Foreskin fibroblast (primary cell): ENCODE measurements at places on chromosomes 5 and 9.

- no peak for DNase-seq
Observed at GRCh38 chr5:66839636-66840185, 243.5 kb downstream of the MAST4 start.

DNA sequence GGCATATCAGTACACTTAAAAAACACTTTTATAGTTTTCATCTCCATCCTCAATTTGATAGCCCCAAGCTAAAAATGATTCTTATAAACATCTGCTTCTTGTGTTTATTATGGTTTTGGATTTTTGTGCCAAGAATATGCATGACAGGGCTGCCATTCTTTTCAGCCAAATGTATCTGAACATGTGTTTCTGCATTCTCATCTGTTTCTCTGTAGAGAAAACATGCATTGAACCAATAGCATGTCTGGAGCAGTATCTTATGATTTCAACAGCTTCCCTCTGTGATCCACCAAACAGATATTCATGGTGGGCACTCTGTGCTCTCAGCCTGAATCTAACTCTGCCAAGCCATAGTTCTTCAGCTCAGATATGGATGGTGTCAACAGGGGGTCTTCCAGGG, 99.3 kb upstream of the ERCC6L2 start:
- no peak for DNase-seq

- no peak for DNase-seq
Observed at GRCh38 chr9:89647366-89648128, 42.7 kb downstream of the GADD45G start.

- DNase-seq = peak; percentile 69
Observed at GRCh38 chr5:120449501-120449900, 14.6 kb upstream of the PRR16 start.

- no peak for DNase-seq
Observed at GRCh38 chr5:170563824-170564567, 60.2 kb downstream of the KCNIP1 start.

- no peak for DNase-seq
Observed at GRCh38 chr5:164317676-164318075, 812.3 kb downstream of the MAT2B start.

DNA sequence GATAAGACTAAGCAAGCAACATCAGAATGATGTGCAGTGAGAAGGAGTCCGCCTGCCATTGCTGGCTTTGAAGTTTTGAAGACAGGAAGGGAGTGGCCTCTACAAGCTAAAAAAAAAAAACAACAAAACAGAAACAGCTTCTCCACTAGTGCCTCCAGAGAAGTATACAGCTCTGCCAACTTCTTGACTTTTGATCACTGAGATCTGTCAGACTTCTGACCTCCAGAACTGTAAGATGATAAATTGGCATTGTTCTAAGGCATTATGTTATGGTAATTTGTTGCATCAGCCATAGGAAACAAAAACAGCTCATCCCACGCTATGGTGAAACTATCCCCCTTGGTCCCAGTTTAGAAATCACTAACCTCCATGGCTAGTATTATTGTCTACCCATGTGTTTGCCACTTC, 131.0 kb upstream of the VCAN start:
- no peak for DNase-seq

DNA sequence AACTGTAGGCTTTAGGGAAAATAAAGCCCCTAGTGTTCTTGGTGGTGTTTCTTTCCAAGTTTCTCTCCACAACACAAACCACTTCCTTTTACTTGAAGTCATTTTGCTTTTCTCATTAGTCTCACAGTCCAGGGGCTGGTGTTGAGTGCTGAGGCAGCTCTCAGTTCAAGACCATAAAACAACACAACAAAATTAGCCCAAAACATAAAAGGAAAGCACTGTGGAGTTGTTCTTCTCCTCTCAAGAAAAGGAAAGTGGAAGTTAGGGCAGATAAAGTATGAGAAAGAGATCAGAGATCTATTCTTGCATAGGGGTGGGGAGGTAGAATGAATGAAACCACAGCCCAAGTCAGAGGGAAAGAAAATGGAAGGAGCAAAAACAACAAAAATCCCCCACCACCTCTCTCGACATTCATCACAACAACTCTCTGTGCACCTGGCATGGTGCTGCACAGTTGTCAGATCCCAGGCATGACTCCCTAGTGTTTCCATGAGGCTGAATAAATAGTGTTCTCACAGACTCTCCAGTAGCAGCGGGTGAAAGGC, 569.9 kb downstream of the RAB3C start:
- DNase-seq = no peak

DNA sequence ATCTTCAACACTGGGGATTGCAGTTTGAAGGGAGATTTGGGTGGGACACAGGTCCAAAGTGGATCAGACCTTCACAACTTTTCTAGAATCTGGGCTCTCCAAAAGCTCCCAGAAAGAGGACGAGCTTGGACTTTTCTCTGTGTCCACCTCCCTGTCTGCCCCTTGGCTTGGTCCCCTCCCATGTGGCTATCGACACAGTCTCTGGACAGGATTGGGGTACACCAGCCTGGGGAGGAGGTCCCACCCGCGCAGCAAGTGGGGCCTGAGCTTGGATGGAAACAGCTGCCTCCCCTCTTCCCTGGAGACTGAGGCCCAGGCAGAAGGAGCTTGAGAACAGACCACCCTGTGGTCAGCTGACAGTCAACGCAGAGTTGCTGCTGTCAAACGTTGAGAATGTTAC, 84.6 kb upstream of the FCN1 start:
- DNase-seq = no peak

GRCh38 chr5:77877516-77878355, 101.6 kb upstream of the TBCA start:
- DNase-seq = no peak

- DNase-seq = no peak
Observed at GRCh38 chr5:763998-764781, 20.3 kb downstream of the ZDHHC11B start.

GRCh38 chr9:126326228-126327005, at the start of gene MVB12B:
Gene MVB12B (plus strand): TSS chr9:126326829. CDS start chr9:126326930, 101 bp downstream.
- DNase-seq = peak; percentile 60

- DNase-seq = no peak
Observed at GRCh38 chr5:37836235-37836591, 3.6 kb downstream of the GDNF start.

- DNase-seq = no peak
Observed at GRCh38 chr5:35436400-35437057, 181.1 kb upstream of the SPEF2 start.

- DNase-seq = peak; percentile 1
Observed at GRCh38 chr9:137317718-137318511, 15.8 kb upstream of the NRARP start.

- no peak for DNase-seq
Observed at GRCh38 chr5:112549605-112550166, 130.6 kb upstream of the EPB41L4A start.

DNA sequence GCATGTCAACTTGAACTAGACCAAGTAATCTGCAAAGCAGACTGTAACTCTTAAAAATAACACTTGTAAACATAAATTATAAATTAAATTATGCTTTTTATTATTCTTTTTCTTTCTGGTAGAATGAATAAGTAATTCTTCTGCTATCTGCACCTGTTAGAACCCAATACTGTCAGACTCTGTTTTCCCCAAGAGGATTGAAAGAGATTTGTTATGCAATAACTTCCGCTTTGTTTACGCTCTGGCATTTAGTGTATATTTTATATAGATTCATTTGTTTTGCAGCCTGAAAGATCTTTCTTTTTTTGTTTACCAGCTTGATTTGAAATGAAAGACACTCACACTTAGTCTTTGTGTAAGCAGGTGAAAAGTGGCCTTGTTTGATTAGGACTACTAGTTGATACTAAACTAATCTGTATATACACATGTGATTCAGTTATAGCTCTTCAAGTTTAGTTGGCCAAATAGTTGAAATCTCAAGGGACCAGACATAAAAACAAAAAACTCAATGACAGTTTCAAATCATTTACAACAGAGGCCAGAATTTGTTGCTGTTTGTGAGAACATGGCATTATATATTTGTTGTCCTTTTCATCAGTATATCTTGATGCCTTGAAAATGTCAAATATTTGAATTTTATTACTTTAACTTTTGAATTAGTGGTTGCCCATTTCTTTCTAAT, 155.8 kb downstream of the PBX3 start:
- DNase-seq = no peak
